ENCODE measurements at places on chromosomes 13 and 19.

DNA sequence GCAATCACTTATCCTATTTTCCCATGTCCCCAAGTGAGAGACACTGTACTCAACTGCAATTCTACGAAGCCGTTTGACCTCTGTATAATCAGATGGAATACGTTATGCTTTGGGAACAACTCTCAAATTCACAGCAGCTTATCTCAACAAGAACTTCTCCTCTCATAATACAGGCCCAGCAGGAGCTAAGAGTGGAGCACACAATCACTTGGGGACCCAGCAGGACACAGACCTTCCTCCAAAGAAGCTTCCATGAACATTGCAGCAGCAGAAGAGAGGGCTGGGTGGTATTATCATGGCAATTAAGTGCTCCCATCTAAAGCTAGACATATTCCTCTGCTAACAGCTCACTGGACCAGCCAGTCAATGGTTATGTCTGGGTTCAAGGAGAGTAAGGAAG, 428.3 kb upstream of the MIR17HG start:
- DNase-seq = no peak

GRCh38 chr13:48412881-48413351, at the start of gene LPAR6:
Gene LPAR6, minus strand, starts transcription at chr13:48413113. Its CDS starts 690 bp downstream, at chr13:48412423.
- DNase-seq = no peak

GRCh38 chr13:97686594-97686993, 252.6 kb downstream of the RAP2A start:
- no peak for DNase-seq

- DNase-seq = no peak
Measured at GRCh38 chr13:47499358-47500150, 501.5 kb downstream of the SUCLA2 start.

GRCh38 chr19:45145270-45146189, 15.3 kb downstream of the NKPD1 start:
- no peak for DNase-seq

- peak; percentile 72 for DNase-seq
Measured at GRCh38 chr13:21673789-21674489, 3.1 kb downstream of the FGF9 start.

- no peak for DNase-seq
Measured at GRCh38 chr19:49637821-49638738, 1.9 kb downstream of the RRAS start.

- no peak for DNase-seq
Measured at GRCh38 chr13:34967851-34968562, 25.9 kb downstream of the NBEA start.

DNA sequence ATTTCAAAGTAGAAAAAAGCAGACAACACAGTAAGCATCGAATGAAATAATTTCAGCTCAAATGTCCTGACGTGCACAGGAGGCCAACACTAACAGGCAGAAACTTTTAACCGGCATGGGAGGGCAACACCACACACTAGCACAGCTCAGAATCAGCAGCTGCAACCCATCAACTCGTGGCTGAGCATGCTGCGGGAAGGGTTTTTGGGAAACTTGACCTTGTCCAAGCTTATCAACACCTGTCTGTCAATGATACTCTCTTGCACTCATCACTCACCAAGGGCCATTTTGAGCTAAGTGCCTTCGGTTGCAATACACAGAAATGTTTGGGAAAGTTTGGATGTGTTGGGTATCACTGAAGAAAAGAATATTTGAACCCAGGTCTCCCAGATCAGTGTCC, 483.7 kb downstream of the TSHZ3 start:
- DNase-seq = no peak

- DNase-seq = no peak
Measured at GRCh38 chr13:98489446-98490194, 87.3 kb downstream of the STK24 start.

- DNase-seq = no peak
Measured at GRCh38 chr13:32969516-32969941, 46.7 kb upstream of the KL start.

GRCh38 chr19:13153569-13154240, 3.5 kb downstream of the IER2 start:
- peak; percentile 69 for DNase-seq

- no peak for DNase-seq
Measured at GRCh38 chr13:79777504-79777903, 296.5 kb downstream of the NDFIP2 start.

- DNase-seq = no peak
Measured at GRCh38 chr19:6076675-6077463, 33.4 kb downstream of the RFX2 start.
